ENCODE measurements at places on chromosomes 13 and 19.

GRCh38 chr19:44808463-44809371, at the start of gene BCAM:
BCAM (plus strand) TSS chr19:44809103; CDS start chr19:44809125, 22 bp downstream.
- peak; percentile 54 for DNase-seq

DNA sequence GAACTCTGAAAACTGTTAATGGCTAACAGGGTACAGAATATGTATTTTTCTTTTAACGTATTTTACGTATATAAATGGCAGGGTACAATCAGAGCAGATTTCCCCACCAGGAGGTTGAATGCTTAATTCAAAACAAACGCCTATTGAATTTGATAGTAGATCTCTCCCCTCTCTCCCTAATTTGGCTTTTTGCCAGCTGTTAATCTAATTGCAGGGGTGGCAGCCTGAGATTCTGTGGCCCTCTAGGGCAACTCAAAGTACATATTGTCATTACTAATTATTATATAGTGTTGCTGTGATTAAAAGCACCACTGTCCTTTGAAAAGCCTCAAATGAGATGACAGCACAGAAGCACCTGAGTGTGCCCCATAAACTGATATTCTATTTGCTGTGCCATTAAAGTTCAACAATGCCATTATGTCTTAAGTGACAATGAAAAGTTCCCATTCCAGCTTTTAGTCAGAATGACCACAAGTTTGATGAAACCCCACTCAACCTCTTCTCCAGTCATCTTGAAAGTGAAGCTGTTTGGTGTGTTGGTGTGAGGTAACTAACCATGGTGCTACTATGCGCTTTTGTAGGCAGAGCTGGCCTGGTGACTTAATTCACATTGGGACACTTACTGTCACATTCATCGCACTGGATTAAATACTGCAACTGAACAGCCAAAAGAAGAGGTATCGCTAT, 351.4 kb downstream of the KCNRG start:
- DNase-seq = no peak

DNA sequence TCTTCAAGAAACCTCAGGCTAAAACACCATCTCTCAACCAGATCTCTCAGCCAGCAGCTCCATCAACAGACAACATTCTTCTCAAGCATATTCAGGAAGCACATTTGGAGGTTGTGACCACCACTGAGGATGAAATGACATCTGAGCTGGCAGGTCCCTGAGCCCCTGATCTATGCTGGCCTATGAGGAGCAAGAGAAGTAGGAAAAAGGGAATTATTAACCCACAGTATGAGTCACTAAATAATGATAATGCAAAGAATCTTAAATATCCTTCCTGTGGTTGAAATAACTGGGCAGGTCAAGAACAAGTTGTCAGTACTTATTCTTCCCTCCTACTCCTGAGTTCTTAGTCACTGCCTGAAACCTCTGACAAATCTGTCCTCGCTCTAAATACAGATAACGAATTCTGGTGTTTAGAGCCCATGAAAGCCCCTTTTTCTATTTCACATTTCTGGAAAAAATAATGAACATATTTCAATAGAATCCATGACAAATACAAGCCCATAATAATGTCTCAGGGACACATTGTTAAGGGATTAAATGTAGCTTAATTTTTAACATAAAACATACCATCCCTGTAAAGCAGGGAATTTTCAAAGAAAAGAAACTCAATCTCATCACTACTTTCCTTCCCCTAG, 225.8 kb upstream of the IRS2 start:
- DNase-seq = peak; percentile 47

GRCh38 chr13:28707629-28708427, 10.9 kb downstream of the SLC46A3 start:
- DNase-seq = peak; percentile 66

DNA sequence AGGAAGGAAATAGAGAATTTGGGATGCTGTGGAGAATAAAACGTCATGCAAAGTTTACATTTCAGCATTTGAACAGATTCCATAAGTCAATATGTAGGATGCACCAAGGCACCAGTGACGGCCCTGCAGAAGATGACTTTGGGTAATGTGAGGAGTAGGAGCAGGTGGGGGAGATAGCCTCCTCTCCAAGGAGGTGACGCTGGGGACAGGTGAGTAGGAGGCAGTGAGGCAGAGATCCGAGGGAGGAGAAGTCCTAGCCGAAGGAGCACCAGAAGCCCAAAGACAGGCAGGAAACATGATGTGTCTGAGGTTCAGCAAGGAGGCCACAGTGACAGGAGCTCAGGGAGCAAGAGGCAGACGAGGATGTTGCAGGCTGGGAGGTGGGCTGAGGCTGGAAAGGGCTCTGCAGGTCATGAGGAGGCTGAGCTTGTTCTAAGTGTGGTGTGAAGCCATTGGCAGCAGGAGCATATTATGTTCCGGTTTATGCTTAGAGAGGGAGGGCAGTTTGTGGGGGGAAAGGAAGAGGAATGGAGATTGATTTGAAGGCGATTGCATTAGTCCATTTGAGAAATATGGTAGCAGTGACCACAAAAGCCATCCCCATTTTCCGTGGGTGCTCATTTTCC, 55.7 kb upstream of the C1QTNF9 start:
- no peak for DNase-seq

DNA sequence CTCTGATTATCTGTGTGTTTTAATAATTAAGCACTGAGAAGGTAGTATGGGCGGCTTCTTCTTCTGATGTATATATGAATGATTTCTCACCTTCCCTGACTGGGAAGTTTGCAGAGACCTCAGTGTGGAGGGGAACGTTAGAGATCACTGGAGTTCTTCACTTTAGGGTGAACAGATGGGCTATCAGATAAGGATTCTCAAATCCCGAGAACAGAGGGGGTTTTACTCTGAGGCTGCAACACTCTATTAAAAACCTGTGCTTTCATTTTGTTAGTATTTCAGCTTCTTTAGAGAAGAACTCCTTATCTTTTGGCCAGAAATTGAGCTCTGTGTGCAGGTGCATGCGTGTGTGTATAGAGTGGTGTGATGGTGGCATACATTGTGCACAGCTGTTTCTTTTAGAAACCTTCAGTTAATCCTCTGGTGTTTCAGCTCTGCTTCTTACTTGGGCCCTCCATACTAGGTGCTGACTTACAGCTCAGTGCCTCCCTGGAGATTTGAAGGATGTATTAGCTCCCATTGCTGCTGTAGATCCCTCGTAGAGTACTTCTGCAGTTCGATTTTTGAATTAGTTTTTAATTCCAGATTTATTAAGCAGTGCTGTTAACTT, 45.3 kb upstream of the PCDH9 start:
- DNase-seq = no peak

GRCh38 chr13:43567608-43568007, 219.2 kb downstream of the ENOX1 start:
- no peak for DNase-seq

GRCh38 chr13:27403727-27404385, 20.6 kb upstream of the GTF3A start:
- DNase-seq = no peak

GRCh38 chr13:49904729-49905456, 31.2 kb downstream of the SPRYD7 start:
- no peak for DNase-seq

- DNase-seq = no peak
These were observed 2.1 kb downstream of the ZIC5 start for GRCh38 chr13:99969453-99969918.

- DNase-seq = no peak
These were observed 6.4 kb upstream of the TBXA2R start for GRCh38 chr19:3612901-3613741.

GRCh38 chr13:32255724-32256109, 59.4 kb downstream of the ZAR1L start:
- peak; percentile 72 for DNase-seq

- peak; percentile 29 for DNase-seq
These were observed 80.1 kb downstream of the IPO5 start for GRCh38 chr13:98033277-98034247.

GRCh38 chr19:14093117-14093823, 2.7 kb upstream of the SAMD1 start:
- no peak for DNase-seq

GRCh38 chr19:38667661-38668171, 20.3 kb downstream of the ACTN4 start:
- DNase-seq = peak; percentile 80

DNA sequence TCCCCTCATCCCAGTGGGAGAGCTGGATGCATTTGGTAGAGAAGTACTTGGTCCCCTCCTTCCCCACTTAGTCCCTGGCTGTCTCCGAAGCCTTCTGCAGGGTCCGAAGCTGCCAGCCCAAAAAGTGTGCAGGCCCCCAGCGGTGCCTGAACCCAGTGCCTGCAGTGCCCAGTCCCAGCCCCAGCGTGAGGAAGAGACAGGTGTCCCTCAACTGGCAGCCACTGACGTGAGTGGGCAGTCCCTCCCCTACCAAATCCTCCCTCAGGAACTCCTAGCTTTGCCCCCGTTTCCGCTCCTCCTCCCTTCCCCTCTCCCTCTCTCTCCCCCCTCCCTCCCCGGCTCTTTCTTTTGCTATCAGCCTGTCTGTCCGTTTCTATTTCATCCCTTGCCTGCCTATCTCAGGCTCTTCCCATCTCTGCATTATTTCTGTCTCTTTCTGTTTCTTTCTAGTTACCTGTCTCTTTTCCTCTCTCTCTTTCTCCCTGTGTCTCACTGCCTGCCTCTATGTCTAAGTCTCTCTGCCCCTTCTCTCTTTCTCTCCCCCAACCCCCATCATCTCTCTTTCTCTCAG, 1.8 kb upstream of the LTBP4 start:
- no peak for DNase-seq

DNA sequence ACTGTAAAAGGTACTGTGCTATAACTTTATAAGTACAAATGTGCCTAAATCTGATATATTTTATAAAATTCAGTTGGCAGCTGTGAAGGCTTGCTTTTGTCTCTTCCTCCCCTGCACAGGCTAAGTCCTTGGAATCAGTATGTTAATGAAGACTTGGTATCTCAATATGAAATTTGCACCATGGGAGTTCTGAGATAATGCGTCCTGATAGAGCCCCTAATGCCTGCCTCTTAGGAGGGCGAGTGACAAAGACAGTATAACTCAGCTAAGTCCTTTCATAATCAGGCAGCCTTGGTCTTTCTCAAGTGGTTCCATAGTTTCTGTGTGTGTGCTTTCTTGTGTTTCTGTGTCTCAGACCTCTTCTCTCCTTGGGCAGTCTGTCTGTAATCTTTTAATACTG, 14.7 kb downstream of the LRCH1 start:
- DNase-seq = no peak

GRCh38 chr13:98398581-98398980, 178.3 kb downstream of the STK24 start:
- no peak for DNase-seq

- peak; percentile 63 for DNase-seq
These were observed 73.4 kb upstream of the FLT1 start for GRCh38 chr13:28568286-28568685.

DNA sequence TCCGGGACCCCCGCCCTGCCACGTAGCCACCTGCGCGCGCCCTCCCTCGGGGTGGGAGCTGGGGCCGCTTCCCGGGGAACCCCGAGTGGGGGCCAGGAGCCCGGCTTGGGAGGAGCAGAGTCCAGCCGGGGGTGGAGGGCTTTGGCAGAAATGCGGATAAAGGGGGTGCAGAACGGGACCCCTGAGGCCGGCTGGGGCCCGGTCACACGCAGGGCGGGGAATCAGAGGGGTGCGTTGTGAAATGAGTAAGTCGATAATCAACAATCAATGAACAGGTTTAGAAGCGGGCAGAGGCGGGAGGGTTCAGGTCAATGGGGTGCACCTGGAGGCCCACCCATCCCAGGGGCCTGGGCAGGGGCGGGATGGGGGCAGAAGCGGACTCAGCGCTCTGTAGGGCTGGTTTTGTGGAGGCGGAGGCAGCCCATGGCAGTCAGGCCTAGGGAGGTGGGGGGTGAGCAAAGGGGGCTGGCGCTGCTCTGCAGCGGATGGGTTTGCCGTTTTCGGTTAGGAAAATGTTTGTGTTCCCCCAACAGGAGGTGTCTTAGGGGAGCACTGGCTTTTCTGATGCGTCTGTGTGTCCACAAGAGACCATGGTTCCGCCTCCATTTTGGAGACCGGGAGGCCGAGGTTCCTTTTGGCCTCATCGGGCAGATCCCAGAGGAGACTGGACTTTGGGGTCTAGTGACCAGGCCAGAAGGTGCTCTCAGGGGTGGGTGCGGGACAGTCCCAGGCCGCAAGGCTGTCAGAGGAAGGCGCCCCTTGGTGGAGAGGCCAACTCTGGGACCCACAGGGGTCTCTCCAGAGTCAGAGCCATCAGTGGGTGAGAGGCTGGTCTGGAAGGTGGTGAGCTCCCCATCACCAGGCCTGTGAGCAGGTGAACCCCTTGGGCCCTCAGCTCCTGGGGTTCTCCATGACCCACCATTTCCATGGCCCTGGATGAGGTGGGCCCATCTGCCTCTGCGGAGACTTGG, 683 bp upstream of the DIRAS1 start:
- DNase-seq = no peak
